CD4-positive, alpha-beta T cell treated with Interleukin-2 at 100 ng/mL for 4 hours (primary cell): ENCODE measurements at places on chromosomes 11 and 22.

DNA sequence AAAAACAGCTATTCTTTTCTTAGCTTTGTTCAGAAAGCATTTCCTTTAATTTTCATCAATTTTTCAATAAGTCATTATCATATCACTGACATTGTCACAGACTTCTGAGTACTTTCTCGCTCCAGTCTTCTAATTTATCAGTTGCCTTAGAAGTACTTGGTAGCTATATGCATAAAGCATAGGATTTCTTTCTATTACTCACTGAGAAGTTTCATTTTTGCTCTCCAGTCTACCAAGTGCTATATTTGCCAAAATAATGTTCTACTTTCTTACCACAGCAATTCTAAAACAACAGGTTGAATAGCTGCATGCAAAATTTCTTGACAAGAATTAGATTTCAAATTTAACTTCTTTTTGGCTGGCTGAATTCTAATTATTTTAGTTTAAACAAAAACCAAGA, 116.3 kb downstream of the STK33 start:
- no peak for DNase-seq

GRCh38 chr11:108622341-108622740, 28.8 kb upstream of the EXPH5 start:
- DNase-seq, result no peak

- DNase-seq, result no peak
These were observed 50.7 kb upstream of the CWF19L2 start for GRCh38 chr11:107508201-107508857.

DNA sequence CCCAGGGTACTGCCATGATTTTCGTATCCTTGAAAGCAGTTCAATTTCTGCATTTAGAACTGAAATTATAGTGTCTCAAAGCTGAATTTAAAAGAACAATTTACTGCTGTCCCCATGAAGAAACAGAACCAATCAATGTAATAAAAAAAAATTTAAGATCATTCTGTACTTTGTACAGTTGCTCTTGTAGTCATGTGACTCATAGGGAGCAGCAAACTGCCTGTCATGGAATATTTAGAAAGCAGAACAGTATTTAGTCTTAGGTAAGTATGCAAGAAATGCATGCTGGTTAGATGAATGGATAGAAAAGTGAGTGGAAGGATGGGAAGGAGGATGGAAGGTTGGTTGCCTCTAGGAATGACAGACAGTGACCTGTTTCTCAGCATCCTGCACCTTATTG, 450.9 kb downstream of the RAB38 start:
- DNase-seq, result no peak

DNA sequence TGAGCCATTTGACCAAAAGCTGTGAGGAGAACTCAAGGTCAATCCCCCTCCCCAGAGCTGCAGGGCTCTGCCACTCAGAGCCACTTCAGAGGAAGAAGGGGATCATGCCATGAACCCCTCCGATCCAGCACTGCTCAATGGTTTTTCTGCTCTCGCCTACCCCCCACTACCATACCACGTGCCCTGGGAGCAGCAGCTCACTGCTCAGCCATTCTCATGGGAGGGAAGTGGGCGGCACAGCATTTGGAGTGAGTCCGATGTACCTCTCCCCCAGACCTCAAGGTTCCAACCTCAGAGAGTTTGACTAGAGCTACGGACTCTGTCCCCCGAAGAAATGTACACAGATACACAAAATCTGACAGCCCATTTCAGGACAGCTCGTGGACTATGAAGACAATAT, 34.5 kb downstream of the AP1B1 start:
- no peak for DNase-seq

GRCh38 chr11:122019908-122020694, 95.9 kb downstream of the BLID start:
- DNase-seq, result no peak

DNA sequence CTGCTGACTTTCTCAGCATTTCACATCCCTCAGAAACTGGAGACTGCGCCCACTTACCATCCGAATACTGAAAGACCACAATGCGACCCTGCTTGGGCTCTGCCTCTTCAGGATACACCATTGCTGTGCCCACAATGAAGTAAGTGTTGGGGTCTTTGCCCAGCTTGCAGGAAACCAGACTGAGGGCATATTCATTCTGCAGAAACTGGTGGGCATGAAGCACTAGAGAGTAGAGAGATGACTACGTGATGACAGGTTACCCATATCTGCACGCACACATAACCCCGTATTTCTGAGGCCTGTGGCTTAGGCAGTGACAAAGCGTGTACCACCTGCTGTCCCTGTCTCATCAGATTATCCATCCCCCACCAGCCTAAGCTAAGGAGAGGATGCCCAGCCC, 14.6 kb upstream of the VWCE start:
- no peak for DNase-seq

DNA sequence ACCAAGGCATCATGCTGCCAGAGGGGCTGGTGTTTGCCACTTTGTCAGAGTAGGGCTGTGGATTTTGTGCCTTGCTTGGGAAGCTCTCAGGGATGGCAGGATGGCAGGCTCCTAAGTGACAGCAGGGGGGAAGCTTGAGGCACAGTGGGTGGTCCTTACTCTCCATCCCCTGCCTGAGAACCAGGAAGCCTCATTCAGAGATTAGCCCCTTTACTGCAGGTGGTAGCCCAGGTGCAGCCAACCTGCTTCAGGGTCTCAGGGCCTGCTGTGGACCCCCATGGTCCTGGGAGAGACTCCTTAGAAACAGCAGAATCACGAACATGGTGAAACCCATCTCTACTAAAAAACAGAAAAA, 8.9 kb upstream of the ST3GAL4 start:
- no peak for DNase-seq

DNA sequence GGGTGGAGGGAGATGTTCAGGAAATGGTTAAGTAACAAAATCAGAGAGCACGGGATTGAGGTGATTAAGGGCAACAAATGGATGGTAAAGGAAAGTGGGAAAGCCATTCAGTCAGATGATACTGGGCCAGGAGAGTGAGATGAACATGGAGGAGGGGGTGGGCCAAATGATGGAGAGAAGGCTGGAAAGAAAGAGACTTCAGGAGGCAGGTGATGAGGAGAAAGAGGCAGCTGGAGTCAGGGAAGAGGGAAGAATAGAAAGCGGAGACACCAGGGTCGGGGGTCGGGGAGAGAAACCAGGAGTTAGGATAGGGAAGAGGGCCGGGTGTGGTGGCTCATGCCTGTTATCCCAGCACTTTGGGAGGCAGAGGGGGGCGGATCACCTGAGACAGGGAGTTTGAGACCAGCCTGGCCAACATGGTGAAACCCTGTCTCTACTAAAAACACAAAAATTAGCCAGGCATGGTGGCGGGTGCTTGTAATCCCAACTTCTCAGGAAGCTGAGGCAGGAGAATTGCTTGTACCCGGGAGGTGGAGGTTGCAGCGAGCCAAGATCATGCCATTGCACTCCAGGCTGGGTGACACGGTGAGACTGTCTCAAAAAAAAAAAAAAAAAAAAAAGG, 4.7 kb upstream of the KDM2A start:
- no peak for DNase-seq

DNA sequence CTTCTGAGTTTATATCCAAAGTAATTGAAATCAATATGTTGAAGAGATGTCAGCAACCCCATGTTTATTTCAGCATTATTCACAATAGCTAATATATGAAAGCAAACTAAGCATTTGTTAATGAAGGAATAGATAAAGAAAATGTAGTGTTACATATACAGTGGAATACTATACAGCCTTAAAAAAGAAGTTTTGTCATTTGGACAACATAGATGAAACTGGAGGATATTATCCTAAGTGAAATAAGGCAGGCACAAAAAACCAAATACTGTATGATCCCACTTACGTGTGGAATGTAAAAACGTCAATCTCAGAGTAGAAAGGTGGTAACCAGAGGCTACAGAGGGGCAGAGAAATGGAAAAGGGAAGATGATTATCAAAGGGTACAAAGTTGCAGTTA, 10.2 kb downstream of the MRGPRX2 start:
- no peak for DNase-seq

DNA sequence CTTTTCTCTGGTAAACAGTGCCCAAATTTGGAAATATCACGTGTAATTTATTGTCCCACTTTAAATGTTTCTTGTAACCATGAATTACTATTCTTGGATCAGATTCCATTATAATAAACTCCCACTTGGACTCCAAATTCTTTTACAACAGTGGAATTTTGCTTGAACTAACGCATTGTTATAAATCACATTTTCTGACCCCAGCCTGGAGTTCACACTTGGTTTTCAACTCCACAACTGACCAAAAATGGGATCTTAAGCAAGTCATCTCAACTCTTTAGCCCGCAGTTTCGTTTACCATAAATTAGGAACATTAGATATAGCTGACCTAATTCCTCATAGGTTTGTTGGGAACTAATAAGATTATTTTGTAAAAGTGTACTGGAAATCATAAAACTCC, 336.8 kb upstream of the NCAM1 start:
- no peak for DNase-seq

- no peak for DNase-seq
These were observed 811.4 kb downstream of the BRD1 start for GRCh38 chr22:49015993-49016908.
